T-helper 22 cell (primary cell): ENCODE measurements at places on chromosomes 4 and X.

DNA sequence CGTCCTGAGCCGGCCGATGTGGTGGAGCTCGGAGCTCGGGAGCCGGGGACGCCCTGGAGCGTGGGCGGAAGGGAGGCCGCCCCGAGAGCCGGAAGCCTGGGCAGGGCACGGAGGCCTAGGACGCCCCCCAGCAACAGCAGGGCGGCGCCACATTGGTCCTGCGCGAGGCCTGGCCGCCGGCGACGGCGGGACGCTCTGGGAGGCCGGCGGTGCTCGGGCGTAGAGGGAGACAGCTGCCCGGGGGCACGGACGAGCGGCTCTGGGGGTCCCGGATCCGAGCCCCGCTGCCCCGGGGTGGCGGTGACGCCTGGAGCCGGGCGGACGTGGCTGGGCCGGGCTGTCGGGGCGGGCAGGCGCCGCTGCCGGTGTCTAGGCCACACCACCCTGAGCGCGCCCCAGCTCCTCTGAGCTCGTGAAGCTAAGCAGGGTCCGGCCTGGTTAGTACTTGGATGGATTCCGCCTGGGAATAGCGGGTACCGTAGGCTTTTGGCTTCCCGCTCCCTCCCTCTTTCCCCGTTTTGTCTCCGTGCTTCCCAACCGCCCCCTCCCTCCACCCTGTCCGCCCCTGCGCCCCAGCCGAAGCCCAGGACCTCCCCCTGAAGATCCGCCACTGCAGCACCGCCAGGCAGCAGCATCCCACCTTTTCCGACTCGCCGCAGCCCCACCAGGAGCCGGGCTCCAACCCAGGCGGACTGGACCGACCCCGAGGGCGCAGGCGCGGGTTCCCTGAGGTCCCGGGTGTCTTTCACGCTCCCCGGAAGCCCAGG lies 12.1 kb downstream of the FRG2 start:
- no peak for DNase-seq

DNA sequence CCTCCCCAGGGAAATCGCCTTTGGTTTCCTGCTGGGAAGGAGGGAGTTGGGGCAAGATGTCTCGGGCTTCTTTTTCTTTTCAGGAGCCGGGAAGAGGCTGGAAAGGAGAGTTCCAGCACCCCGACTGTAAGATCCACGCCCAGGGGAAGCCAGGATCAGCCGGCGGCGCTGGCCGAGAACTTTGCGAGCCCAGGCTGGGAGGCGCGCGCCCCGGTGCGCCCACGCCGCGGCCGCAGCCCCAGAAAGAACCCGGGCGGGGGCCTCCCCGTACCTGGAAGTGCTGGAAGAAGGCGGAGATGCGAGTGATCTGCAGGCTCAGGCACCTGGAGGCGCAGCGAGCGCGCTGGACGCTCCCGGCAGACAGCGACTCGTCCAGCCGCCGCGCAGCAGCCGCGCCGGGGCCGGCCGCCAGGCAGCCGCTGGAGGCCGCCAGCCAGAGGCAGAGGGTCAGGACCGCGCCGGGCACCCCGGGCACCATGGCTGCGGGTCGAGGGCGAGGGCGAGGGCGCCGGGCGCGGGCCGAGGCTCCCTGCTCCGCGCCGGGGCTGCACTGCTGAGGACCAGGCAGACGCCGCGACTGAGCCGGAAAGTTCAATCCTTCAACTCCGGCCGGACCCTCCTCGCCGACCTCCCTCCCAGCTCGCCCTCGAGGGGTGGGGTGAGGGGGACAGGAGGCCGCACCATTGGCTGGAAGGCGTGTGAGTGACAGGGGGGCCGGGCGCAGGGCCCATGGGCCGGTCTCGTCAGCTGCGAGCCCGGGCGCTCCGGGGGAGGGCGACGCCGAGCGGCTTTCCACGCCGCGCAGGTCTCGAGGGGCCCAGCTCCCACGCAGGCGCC lies at the start of gene ANOS1:
Gene ANOS1 (minus strand): TSS at position 579 of the 837 bp plus-strand sequence. CDS start 101 bp downstream, at position 478.
- DNase-seq: no peak

DNA sequence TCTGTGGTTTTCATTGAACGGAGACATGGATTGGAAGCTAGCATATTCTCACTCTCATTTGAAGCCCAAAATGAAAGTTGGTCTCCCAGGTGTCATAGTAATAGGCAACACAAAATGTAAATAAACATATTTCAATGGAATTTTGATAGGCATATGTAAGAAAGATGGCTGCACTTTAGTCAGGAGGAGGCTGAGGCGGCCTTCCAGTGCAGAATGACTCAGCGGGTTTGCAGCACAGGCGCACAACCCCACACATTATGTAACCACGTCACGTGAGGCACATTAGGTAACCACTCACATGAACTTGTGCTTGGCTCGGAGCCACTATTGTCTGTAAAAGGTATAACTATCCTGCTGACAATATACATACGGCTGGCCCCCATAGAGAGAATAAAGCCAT lies 381.7 kb downstream of the GPAT3 start:
- no peak for DNase-seq

- no peak for DNase-seq
Observed at GRCh38 chrX:30489323-30489722, 88.2 kb downstream of the TASL start.

DNA sequence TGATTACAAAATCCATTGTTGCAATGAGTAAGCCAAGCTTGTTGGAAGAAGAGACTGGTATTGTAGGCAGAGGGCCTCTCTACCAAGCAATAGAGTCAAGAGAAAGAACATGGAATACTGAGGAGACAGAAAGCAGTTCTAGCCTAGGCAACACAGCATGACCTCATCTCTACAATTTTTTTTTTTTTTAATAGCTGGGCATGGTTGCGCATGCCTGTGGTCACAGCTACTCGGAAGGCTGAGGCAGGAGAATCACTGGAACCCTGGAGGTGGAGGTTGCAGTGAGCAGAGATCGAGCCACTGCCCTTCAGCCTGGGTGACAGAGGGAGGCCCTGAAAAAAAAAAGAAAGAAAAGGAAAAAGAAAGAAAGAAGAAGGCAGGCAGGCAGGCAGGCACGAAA lies 11.7 kb upstream of the ZBTB33 start:
- DNase-seq: no peak

DNA sequence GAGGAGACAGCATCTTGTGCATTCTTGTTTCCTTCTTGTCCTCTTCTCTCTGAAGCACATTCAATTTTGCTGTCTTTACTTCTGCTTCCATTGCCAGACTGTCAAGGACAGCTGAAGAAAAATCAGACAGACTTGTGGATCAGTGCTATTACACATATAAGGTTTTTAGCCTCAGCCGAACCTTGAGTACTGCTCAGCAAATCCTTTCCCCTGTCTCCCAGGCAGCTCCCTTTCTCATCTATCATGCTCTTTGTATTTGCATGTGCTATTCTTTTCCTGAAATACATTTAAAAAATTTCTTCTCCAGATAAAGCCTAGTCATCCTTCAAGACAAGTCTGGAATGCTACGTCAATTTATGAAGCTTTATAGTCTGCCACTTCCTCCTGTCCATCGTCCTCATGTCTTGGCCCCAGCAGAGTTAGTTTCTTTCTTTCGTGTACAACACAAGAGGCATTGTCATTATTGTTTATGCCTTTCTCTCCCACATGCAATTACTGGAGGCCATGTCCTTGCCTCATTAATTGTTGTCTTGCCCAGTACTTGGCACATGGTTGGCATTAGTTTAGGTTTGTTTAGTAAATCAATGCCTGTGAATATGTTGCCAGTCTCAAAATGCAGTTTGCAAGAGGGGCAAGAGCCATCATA lies 45.1 kb downstream of the ADGRL3 start:
- no peak for DNase-seq
